ENCODE measurements at places on chromosomes 16 and 17.

DNA sequence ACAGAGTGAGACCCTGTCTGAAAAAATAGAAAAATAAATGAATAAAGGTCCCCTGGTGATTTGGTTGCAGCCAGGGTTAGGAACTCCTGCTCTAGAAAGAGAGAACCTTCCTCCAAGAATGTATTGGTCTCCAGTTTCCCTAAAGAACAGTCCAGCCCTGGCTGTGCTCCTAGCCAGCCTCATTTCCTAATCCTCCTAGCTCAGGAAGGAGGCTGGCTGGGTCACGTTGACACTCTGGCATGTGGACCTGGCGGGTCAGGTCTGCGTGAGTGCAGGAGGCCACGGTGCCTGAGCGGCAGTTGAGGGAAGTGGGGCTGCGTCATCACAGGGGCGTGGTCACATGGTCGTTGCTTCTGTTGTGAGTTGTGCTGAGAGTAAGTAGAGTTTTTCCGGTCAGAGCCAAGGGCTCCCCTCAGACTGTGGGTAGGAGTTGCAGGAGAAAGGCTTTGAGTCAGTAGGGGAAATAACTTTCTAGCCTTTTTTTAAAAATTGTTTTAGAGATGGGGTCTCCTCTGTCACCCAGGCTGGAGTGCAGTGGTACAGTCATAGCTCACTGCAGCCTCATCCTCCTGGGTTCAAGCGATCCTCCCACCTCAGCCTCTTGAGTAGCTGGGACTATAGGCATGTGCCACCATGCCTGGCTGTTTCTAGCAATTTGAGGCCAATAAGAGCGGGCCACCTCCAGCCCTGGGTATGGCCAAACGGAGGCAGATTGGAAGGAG, 194.0 kb upstream of the CIBAR2 start:
- DNase-seq: peak; percentile 34

DNA sequence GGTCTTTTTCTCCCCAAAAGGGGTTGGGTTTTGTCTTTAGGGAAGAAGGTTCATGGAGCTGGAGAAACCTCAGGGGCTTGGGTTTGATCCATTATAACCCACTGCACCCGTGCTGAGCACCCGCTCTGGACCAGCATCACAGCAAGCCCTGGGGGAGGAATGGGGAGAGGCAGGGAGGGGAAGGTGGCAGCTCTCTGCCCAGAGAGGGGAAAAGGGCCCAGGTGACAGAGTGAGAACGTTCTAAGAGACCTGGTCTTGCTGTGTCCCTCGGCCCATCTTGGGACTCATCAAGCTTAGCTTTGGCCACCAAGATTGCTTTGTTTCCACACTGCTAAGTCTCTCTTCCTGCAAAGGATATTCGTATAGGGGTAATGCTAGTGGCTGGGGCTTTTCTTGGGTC, 38.2 kb upstream of the TAC4 start:
- DNase-seq: no peak

GRCh38 chr16:12496866-12497265, 306.8 kb downstream of the CPPED1 start:
- DNase-seq: no peak

GRCh38 chr16:30953511-30954124, 3.9 kb upstream of the SETD1A start:
- peak; percentile 39 for DNase-seq

- DNase-seq: no peak
Observed at GRCh38 chr17:44623070-44623725, 33.1 kb upstream of the MEIOC start.

- DNase-seq: no peak
Observed at GRCh38 chr17:28716740-28717577, 709 bp downstream of the RAB34 start.

GRCh38 chr17:81410852-81411251, 15.6 kb downstream of the BAHCC1 start:
- DNase-seq: no peak

DNA sequence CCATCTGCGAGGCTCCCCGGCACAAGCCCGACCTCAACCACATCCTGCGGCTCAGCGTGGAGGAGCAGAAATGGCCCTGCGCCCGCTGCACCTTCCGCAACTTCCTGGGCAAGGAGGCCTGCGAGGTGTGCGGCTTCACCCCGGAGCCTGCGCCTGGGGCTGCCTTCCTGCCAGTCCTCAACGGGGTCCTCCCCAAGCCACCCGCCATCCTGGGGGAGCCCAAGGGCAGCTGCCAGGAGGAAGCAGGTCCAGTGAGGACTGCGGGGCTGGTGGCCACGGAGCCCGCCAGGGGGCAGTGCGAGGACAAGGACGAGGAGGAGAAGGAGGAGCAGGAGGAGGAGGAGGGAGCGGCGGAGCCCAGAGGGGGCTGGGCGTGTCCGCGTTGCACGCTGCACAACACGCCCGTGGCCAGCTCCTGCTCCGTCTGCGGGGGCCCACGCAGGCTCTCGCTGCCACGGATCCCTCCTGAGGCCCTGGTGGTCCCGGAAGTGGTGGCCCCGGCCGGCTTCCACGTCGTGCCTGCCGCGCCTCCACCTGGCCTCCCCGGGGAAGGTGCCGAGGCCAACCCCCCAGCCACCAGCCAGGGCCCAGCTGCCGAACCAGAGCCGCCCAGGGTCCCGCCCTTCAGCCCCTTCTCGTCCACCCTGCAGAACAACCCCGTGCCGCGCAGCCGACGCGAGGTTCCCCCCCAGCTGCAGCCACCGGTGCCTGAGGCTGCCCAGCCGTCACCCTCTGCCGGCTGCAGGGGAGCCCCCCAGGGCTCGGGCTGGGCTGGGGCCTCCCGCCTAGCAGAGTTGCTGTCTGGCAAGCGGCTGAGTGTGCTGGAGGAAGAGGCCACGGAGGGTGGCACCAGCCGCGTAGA, 13.1 kb upstream of the PRR35 start:
- DNase-seq: no peak

- peak; percentile 45 for DNase-seq
Observed at GRCh38 chr17:50101346-50102163, 6.4 kb downstream of the PDK2 start.

DNA sequence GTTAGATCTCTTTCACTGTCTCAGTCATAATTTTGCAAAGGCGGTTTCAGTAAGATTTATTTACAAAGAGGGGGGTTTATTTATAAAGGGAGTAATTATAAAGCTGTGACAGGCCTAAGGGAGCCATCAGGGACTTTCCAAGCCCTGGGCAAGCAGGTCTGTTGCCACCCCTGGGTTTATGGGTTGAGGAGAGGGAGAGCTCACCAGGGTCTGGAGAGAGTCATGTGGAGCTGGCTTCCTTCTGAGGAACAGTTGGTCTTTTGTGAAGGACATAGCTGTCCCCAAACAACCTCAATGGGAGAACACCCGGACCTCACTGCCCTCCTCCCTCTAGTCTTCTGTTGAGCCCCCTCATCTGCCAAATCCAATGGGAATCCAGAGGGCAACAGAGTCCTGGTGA, 9.8 kb downstream of the ITGAM start:
- no peak for DNase-seq

GRCh38 chr17:3557768-3558583, at the start of gene TRPV3:
TSS of gene TRPV3 (minus strand) at chr17:3557812. CDS start at chr17:3554850, 2,962 bp downstream.
- DNase-seq: no peak

DNA sequence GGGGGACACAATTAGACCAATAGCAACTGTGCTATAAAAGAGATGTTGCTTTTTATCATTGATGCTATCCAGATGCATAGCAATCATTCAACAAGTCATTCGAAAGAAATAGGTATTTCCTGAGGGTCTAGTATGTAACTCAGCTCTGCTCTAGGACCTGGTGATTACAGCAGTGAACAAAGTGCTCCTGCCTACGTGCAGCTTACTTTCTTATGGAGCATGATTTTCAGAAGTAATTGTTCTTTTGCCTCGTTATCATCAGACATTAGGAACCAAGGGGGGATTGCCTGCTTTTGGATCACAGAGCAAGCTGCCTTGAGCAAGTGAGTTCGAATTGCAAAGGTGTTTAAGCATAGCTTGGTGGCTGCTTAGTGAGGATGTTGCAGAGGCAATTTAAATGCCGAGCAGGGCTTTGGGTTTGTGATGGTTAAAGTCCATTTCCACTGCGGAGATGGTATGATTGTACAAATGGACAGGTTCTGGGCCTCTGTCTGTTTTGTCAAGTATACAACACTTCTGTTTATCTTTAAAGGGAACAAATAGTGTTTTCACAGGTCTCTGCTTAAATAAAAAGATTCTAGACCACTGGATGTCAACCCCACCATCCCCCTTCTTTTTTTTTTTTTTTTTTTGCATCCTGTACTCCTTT, 41.5 kb downstream of the WWOX start:
- DNase-seq: no peak

GRCh38 chr17:55320594-55321426, 56.0 kb downstream of the HLF start:
- no peak for DNase-seq

DNA sequence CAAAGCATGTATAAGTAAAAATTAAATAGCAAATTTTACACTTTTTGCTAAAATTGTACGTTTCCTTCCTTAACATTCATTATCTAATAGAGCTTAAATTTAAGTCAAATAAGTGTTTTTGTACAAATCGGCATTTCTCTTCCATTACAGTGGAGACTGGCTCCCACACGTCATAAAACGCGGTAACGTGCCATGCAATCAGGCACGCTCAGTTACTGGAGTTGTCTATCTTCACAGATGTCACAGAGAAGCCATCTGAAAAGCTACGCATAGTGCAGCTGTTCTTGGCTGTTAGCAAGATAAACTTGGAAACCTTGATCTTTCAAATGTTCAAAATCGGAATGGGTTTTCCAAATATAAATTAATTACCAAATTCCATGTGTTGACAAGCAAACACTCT, 165.3 kb downstream of the STX8 start:
- no peak for DNase-seq

DNA sequence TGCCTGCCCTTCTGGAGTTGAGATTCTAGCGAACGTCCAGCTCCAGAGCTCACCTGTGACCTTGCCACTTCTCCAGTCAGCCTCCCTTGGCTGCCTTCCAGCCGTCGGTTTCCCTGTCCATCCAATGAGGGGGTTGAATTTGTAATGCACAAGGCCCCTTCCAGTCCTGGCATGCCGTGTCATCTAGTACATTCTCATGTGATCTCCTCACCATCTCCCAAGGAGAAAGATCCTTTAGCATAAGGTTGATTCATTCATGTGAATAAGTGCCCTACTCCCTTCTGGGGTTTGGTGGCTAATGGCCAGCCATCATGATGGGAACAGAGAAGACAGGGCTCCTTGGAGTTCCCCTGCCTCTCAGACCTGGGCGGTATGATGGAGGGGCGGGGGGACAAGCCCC, 18.9 kb upstream of the ABCC3 start:
- no peak for DNase-seq

DNA sequence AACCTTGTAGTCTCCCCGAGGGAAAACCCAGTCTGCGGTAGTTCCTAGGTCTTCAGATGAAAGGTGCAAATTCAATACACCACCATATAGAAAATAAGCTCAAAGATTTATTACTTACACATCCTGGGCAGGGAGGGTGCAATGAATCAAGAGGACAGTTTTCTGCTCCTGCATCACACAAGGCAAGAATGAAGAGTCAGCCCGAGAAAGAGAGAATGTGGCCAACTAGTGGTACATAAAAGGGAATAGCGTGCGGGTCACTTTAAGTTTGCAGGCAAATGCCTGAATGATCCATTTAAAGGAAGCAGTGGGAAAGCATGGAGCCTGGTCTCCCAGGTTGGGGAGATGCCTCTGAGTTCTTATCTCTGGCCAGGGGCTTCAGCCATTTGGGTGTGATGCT, 403.4 kb downstream of the GRIN2A start:
- DNase-seq: no peak

DNA sequence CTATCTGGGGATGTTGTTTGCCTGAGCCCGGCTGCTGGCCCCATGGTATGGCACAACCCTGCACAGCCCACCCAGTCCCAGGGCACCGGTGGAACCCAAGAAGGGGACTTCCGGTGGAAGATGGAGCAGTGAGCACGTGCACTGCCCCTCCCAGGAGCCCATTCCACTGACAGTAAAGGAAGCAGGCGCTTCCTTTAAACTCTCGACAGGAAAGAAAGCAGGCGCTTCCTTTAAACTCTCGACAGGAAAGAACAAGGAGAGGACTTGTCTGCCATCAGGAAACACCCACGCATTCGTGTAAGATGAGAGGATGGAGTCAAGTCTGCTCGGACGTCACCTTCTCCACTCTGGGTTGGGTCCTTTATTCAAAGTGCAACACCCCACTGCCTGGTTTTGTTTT, 53.7 kb downstream of the IL21R start:
- DNase-seq: no peak

Data from fibroblast of skin of left quadriceps (primary cell).